Frontal cortex (tissue), 4 donors: ENCODE measurements at places on chromosomes 12 and 14.

DNA sequence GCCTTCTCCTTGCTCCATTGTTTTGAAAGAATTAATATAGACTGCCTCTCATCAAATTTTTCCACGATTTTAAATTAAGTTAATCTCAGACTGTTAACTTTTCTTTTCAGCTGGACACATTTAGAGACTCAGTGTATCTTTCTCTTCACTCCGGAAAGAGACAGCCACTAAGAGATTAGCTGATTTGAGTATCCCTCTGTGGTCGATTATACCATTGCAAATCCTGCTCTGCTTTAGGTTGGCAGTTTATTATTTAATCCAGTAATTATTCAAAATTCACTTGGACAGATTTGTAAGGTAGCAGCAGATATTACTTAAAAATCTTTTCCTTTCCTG is 588 bp upstream of the TWF1 start:
- peak; percentile 22 for DNase-seq

- no peak for DNase-seq
Observed at GRCh38 chr12:30599608-30600007, 96.1 kb downstream of the IPO8 start.

DNA sequence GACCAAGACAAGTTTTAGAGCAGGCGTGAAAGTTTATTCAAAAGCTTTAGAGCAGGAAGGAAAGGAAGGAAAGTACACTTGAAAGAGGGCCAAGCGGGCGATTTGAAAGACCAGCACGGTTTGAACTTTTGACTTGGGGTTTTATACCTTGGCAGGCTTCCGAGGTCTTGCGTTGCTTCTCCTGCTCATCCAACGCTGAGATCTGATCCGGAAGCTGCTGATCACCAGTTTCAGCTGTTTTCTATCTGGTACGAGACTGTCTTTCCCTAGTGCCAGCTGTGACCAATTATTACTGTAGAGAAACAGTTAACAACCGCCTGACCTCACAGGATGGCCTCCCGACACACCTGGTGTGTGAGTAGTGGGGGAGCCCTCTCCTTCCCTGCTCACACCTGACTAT is 20.6 kb upstream of the SNRPF start:
- DNase-seq, result no peak

GRCh38 chr12:25420116-25420515 is 133.0 kb downstream of the LMNTD1 start:
- no peak for DNase-seq

DNA sequence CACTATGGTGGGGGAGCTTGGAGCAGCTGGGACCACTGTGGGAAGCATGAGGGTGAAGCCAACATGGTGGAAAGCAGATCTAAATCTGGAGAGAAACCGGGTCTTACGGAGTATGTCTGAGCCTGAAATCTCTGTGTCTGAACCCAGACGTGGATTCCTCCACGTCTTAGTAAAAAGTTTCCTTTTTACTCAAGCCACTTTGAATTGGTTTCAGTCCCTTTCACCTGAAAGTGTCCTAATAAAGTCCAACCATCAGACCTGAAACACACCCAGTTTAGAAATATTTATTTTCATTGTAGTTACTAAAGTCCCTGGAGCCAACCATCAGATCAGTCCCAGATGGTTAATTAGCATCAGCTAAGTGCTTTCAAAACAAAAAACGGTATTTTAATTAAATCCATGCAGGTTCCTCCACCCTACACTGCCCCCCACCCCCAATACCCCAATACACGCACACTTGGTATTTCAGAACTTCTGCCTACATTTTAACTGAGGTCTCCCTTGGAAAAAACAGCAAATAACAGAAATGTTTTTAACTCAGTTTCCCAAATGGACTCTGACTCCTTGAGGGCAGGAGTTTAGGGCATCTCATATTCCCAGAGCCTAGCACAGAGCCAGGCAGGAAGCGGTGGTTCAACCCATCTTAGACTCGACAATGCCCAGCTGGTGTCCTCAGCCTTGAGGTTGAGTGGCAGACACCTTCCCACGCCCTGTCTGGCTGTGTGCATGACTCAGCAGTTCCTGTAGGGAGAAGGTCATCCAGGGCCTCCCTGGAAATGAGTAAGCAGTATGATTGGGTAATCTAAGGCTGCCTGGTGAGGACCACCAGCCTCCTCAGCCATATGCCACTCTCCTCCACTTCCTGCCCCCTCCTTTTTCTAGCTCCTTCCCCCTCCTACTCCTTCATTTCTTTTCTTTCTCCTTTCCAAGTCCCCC is 175.8 kb downstream of the TTC8 start:
- DNase-seq, result no peak

- DNase-seq, result no peak
Observed at GRCh38 chr14:24439830-24440605, 2.6 kb downstream of the SDR39U1 start.

GRCh38 chr12:52014567-52015530 is 8.1 kb downstream of the TAMALIN start:
- DNase-seq, result no peak

GRCh38 chr14:50675597-50675996 is 7.5 kb upstream of the SAV1 start:
- no peak for DNase-seq

GRCh38 chr14:101535701-101536207 is 25.5 kb upstream of the DIO3 start:
- no peak for DNase-seq

- DNase-seq, result no peak
Observed at GRCh38 chr12:115998119-115998633, 279.3 kb downstream of the MED13L start.

GRCh38 chr14:87615822-87616679 is 376.9 kb downstream of the GALC start:
- DNase-seq, result peak; percentile 5

DNA sequence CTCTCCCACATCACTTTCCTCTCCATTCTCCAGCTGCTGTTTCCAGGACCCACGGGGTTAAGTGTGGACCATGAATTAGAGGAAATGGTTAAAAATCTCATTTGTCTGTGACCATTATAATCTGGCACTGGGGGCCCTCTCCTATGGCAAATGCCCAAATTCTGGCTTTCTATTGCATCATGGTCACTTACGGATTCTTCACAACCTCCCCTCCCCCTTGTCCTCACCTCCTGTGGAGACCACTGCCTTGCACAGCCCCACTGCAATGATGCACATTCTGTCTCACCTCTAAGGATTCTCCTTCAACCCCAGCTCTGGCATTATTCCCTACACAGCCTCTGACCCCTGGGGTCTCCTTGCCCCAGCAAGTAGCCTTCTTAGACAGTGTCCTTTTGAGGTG is 18.9 kb downstream of the BCAT1 start:
- DNase-seq, result no peak

DNA sequence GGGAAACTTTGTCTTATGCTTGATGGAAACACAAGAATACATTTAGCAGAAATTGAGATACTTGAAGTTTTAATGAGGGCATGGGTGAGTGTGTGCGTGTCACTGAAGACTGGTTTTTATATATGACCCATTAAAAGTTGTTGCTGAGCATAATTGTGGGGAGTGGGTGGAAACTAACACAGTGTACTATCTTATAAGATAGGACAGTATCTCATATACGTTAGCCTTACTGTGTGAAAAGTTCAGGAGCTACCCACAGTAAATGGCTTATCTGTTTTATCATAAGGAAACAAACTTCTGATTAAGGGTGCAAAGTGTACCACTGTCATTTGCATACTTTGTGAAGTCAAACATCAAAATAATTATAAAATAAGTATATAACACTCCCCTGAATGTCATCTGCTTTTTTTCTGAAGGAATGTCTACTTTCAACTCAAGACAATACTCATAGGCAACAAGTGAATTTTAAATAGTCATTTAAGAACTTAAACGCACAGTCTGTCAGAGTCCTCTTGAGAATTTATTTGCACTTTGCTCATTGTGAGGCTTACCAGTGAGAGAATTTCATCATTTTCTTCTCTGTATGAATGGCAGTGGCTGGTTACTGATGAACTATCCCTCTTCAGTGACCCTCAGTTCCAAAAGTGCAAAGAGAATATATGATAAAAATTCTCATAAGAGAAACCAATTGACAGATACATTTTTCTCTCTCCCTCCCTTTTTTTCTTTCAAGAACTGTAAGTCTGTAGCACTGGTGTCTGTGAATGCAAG is 4.2 kb downstream of the PDE3A start:
- no peak for DNase-seq

- DNase-seq, result no peak
Observed at GRCh38 chr14:38808734-38809455, 294.1 kb downstream of the SEC23A start.

DNA sequence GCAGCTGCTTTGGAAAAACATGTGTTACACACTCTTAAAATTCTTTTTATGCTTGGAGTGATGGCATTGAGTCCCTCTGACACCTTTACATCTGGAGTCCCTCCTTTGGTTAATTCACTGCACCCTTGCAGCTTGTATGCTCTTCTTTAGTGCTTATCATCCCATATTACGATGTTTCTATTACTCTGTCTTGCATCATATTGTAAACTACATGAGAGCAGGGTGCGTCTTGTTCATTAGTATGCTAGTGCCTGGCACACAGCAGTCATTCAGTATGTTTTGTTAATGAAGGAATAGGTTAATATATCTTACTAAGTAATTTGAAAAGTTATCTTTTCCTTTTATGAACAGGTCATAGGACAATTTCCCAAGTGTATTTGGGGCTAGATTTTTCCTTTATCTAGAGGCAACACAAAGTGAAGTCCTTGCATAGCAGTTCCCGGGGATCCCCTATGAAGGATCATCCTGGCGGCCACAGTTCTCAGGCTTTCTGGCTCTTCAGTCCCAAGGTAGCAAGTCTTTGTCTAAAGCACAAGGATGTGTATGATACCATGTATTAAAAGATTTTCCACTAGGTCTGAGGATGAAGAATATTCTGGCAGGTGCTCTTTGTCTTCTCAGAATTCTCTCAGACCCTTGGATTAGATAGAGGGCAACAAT is 363.8 kb downstream of the FUT8 start:
- no peak for DNase-seq

- DNase-seq, result no peak
Observed at GRCh38 chr14:95293449-95293848, 26.3 kb downstream of the CLMN start.

DNA sequence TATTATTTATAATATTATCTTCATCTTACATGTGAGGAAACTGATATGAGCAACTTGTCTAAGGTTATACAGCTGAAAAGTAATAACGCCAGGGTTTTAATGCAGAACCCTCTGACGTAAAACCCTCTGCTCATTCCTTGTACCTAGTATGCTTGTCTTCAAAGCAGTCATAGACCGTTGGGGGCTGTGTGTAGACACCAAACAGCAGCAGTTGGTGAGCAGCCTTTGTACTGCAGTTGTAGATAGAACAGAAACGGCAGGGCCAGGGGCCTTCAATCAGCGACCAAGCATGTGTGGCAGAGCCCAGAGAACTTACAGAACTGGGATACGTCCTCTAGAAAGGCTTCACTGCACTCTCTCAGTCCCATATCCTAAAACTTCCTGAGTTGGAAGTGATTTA is 28.1 kb downstream of the EVL start:
- DNase-seq, result no peak

DNA sequence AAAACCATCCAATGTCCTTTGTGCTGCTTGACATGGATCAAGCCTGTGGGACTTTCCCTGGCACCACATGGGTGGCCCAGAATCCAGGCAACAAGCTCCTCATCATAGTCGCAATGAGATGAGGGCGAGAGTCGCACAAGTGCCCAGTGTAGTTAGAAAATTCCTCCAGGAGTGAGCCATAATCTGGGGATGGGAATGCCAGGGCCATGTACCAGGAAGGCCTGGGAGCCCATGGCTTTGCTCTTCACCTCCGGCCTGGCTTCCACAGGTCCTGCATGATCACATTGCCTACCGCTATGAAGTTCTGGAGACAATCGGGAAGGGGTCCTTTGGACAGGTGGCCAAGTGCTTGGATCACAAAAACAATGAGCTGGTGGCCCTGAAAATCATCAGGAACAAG is 33.9 kb downstream of the DYRK4 start:
- no peak for DNase-seq

- no peak for DNase-seq
Observed at GRCh38 chr12:47789712-47790489, 16.9 kb downstream of the SLC48A1 start.

DNA sequence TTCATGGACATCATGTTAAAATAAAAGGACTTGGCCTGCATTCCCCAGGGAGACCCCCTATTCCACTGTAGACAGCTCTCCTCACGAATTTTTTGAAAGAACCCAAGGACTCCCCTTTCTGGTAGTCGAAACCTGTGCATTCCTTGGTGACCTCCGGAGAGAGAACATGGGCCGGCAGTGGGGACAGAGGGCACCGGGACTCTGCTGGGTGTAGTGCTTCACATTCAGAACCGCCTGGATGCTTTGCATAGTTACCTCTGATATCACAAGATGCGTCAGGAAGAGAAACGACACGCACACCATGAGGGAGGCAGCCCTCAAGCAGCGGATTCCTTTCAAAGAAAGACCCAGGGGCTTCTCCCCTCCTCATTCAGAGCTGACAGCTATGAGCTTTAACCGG is 9.7 kb downstream of the CKAP4 start:
- DNase-seq, result no peak

GRCh38 chr12:32301216-32301615 is 98.1 kb upstream of the FGD4 start:
- no peak for DNase-seq

DNA sequence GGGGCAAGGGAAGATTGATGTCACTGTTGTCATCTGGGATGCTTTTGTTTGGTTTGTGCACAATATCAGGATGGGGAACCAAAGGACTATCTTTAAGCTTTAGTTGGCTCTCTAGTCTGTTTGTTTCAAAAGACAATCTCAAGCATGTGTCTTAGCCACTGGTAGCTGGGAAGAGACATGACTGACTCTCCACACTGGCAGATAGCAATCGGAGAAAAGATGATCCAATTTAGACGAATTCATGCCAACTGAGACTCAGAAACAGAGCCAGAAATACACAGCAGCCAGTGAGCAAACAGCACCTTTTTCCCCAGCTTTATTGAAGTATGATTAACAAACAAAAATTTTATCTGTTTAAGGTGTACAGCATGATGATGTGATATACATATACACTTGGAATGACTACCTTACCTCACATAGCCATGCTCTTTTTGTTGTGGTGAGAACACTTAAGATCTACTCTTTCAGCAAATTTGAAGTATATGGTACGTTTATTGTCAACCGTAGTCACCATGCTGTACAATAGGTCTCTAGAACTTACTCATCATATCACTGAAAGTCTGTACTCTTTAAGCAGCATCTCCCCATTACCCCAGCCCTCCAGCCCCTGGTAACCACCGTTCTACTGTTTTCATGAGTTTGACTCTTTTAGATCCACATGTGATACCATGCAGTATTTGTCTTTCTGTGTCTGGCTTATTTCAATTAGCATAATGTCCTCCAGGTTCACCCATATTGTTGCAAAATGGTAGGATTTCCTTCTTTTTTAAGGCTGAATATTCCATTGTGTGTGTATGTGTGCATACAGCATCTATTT is 50.6 kb downstream of the DUSP16 start:
- no peak for DNase-seq

DNA sequence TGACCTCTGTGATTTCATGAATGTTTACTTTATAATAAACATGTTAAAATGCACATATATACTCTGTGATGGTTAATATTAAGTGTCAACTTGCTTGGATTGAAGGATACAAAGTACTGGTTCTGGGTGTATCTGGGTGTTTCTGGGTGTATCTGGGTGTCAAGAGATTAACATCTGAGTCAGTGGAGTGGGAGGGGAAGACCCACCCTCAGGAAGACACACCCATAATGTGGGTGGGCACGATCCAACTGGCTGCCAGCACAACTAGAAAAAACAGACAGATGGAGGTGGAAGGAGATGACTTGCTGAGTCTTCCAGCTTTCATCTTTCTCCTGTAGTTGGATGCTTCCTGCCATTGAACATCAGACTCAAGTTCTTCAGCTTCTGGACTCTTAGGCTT is 11.9 kb downstream of the NUP37 start:
- no peak for DNase-seq

- no peak for DNase-seq
Observed at GRCh38 chr14:36738269-36738668, 76.6 kb downstream of the PAX9 start.

GRCh38 chr12:112537710-112538396 is 119.1 kb downstream of the PTPN11 start:
- DNase-seq, result no peak
